ENCODE measurements at places on chromosomes 3 and 15.

DNA sequence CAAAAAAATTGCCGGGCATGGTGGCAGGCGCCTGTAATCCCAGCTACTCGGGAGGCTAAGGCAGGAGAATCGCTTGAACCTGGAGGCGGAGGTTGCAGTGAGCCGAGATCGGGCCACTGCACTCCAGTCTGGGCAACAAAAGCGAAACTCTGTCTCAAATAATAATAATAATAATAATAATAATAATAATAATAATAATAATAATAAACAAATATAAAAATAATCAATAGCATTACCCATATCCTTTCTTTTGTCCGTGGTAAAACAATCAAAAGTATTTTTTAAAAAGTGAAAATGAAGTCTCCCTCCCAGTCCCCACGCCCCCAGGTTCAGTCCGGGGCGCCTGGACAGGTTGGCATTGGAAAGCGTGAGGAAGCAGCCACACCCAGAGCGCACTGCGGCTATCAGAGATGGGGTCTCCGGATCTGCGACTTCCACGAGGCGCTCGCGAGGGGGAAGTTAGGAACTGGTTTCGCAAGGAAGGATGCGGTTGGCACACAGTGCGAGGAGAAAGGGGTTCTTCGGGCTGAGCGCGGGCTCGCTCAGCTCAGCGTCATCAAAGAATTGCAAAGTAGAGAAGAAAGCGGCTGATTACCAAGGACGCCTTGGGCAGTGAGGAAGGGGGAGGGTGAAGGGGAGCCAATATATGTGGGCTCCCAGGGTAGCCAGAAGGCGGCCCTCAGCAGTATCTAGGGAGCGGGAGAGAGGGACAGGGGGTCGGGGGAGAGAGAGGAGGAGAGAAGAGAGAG lies 69.5 kb upstream of the EPHB3 start:
- no peak for DNase-seq

DNA sequence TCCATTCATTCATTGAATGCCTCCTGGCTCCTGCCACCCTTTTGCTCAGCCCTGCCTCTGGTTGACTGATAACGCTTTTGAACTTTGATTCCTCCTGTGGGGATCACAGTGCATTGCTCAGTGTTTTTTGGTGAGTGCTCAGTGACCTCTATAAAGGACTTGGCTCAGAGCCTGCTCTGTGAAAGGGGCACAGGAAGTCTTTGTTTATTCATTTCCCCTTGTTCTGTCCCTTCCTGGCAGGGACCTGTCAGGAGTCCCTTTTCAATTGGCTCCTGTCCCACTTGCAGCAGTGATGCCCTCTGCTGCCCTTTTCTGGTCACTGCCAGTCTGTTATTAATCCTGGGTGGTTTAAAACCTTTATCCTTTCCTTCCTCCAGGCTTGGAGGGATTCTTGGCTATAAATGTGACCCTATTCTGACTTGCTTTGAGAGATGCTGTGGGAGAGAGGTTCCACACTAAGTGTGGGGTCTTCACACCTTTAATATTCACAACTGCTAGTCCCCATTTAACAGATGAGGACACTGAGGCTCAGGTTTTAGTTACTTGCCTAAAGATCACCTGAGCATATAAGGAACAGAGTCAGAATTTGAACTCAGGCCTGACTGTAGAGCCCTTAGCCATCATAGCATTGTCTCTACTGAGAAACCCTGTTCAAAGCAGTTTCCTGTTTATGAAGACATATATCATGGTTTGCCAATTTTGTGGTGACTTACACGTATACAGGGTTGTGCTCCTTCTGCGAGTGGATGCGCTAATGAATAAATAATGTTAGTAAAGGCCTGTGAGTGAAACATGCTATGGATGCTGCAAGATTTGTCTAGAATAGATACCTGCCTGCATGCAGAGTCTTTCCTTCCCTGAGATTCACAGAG lies 23.2 kb upstream of the TATDN2 start:
- DNase-seq: peak; percentile 45

GRCh38 chr15:33448151-33448550 lies 137.4 kb downstream of the RYR3 start:
- DNase-seq: no peak

DNA sequence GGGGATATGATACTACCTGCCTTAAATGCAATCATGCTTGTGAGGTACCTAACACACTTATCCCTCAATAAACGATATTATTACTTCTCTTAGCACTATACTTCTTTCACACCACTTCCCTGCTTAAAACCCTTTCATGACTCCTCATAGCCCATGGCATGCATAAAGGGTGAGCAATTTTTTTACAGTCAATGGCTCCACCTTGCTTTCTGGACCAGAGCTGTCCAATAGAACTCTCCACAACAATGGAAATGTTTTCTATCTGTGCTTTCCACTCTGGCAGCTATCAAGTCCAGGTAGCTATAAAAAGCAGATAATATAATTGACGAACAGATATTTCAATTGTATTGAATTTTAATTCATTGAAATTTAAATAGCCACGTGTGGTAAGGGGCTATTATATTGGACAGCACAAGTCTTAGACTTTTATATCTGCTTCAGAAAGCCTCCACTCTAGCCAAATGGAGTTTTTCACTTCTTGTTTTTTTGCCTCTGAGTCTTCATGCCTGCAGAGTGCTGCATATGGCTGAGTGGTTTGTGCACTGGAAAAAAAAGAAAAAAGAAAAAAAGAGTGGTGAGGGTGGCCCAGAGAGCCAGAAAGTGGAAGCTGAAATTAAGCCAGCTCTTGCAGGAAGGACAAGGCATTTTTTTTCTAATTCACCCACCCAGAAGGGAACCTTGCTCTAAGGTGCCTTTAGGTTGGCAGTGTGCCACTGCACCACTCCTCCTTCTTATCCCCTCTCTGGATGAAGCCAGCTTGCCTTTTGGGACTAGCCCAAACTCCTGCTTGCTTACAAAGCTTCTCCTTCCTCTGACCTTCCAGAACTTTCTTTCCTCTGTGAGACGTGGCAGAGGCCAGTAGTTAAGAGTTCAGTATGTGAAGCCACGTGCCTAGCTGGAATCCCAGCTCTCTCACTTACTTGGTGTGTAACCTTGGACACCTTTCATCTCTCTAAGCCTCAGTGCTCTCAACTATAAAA lies 239.0 kb upstream of the LRTM1 start:
- no peak for DNase-seq

GRCh38 chr15:61307474-61307873 lies 78.4 kb upstream of the RORA start:
- DNase-seq: no peak

DNA sequence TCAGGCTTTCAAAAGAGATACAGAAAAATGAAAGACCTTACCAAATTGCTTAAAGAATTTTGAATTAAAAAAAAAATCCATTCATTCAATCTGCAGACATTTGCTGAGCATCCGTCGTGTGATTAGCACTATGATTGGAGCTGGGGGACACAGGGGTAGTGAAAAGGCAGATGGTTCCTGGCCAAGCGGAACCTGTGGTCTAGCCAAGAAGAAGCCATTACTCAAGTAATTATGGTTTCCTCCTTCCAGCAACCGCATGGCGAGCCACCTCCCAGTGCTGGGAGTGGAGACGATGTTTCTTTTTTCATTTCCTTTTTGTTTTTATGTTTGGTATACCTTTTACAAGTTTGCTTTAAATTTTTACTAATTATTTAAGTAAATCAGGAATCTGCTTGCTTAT lies 140.2 kb downstream of the CACNA2D3 start:
- no peak for DNase-seq

DNA sequence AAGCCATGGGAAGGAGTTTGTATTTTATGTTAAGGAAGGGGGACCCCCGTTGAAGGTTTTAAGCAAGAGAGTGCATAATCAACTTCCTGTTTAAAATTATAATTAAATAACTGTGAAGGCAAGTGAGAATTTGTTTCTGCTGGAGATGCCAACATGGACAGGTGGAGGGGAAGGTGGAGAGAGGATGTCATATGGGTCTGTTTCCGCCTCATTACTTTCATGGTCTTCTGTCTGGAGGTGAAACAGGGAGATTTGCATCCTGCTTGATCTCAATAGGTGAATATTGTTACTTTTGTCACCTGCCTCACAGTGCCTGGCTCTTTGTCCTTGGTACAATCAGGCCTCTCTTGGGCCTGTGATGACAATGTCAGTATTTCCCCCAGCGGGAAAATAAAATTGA lies 300.6 kb upstream of the LMCD1 start:
- DNase-seq: no peak

DNA sequence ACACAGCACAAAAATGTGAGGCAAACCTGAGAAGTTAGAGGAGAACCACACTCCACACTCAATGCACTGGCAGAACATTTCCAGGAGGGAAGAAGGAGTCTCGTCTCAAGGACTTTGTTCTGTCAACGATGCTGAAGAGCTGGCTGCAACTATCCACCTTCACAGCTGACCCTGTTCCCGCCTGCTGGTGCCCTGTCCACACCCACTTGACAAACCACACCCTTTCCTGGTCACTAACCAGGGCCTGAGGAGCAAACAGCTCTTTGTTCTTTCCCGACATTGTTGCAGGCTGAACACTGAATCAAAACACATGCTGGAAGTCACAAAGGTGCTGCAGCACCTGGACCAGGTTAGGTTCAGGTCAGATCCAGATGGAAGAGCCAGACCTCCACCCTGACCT lies 92.6 kb upstream of the ARRDC4 start:
- DNase-seq: no peak

GRCh38 chr15:34114215-34114614 lies 12.3 kb downstream of the PGBD4 start:
- DNase-seq: no peak
